Retina (tissue), 1 donor: ENCODE measurements at places on chromosomes 6 and 20.

- DNase-seq, result no peak
These were observed 733.1 kb downstream of the HDGFL1 start for GRCh38 chr6:23302514-23302913.

DNA sequence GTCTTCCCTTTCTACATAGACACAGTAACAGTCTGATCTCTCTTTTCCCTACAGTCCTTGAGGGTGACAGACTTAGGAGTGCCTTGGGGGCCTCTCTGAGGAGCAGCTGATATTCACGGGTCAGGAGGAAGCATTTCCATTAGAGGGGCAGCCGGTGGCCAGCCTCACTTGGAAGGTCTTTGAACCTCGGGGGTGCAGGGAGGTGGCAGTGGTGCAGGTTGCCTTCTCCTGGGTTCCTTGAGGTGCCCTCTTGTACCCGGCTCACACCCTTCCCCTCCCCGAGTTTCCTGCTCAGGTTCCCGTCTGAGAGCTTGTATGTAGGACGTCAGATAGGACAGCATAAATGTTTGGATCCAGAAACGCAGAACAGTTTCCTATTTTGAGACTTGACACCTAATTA is 2.5 kb downstream of the RTEL1 start:
- no peak for DNase-seq

- DNase-seq, result no peak
These were observed 32.2 kb downstream of the CARMIL1 start for GRCh38 chr6:25311331-25311840.

DNA sequence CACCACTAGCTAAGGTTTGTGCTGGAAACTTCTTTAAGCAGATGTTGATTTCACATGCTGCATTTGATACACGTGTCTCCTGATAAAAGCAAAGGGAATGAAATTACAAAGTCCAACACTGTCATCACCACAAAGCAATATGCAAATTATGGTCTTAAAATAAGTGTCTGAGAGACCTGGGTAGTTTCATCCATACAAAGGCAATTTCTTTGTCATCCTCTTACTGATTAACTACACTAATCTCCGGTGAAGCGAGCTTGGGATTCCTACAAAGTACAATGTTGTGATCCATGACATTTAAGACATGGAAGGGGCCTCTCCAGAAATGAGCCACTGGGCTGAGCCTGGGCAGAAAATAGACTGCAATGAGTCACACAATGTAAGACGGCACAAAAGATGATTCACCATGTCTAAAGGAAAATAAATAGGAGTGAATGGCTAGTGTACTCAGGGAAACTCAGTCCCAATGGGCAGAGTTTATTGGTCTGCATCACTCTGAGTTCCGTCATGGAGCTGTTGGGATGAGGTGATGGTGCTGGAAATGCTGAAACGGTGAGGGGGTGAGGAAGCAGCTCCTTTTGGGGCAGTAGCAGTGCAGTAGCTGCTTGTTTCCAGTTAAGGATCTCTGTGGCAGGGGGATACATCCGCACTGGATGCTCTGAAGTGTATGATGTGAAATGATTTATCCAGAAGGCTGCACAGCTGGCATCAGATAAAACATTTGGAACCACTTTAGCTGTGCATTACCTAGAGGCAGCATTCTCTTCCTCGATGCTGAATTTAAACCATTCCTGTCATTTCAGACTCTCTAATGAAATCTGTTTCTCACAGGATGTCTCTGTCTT is 103.3 kb downstream of the IBTK start:
- peak; percentile 67 for DNase-seq

DNA sequence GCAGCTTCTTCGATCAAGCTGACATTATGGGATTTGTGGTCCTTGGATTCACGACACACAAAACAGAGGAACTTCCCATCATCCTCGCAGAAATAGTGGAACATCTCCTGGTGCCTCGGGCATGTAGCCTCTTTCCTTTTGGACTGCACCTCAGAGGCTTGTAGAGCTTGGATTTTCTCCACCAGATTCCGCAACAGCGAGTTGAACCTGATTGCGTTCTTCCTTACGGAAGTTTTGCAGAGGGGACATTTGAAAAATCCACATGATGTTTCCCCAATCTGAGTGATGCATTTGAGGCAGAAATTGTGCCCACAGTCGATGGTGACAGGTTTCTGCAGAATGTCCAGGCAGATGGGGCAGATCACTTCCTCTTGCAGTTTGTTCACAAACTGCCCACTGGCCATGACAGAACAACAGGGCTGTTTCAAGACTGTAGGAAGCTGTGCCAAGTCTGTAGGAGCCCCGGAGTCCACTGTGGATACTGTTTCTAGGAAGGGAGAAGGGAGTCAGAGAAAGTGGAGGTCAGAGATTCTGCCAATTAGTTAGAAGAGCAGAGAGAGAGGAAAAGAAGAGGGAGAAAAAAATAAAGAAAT is 392 bp downstream of the TRIM31 start:
- DNase-seq, result no peak

DNA sequence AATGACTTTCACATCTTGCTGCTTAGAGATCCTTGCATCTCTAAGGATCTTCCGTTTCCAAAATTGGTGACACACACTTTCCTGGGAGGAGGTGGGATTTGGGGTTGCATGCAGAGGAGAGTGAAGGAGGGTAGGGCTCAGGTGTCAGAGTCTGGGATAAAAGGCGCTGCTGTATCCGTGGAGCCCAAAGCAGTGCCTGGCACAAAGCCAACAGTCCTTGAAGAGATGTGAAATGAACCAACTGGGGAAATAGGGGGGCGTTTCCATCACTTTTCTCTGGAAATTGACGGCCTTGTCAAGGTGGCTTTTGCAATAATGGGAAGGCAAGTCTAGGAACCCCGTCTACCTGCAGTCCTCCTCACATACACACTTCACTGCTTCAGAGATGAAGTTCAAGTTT is 59.5 kb upstream of the NELFCD start:
- DNase-seq, result no peak

GRCh38 chr6:108157234-108157980 is 8.4 kb upstream of the NR2E1 start:
- peak; percentile 92 for DNase-seq

- no peak for DNase-seq
These were observed 5.7 kb downstream of the BCL2L1 start for GRCh38 chr20:31716818-31717477.

DNA sequence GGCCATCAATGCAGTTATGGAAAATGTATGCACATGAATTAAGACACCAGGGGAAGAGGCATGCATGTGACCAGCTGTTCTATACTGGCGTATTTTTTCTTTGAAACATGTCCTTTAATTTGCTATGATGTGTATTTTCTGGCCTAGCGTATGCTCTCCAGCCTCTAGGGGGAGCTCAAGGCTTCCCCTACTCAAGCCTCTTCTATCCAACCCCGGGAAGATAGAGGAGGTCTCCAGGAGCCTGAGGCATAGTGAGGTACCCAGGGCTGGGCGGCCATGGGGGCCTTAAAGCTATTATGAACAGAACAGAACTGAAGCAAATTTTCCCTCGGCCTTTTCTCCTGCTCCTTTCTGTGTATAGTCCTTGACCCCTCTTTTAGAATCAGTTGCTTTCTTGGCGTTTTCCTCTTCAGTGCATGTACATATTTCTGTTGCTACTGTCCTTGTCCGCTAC is 528.9 kb downstream of the MAFB start:
- DNase-seq, result peak; percentile 34

GRCh38 chr20:55417836-55418235 is 587.5 kb downstream of the CBLN4 start:
- DNase-seq, result no peak

DNA sequence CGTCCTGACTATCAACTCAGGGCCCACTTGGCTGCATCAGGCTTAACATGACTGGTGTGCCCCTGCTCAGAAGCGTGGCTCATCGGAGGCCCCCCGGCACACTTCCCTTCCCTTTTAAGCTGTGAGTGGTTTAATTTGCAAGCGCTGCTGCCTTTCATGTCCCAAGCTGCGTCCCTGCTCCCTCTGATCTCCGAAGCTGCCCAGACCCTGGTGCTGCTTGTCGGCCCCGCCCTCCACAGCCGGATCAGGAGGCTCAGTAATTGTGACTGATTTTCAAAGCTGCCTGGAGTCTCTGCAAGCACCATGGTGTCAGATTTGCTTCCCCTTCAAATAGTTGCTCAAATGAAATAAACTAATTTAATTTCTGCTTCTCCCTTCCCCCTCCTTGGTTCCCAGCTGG is 71.1 kb downstream of the CDH22 start:
- DNase-seq, result no peak

DNA sequence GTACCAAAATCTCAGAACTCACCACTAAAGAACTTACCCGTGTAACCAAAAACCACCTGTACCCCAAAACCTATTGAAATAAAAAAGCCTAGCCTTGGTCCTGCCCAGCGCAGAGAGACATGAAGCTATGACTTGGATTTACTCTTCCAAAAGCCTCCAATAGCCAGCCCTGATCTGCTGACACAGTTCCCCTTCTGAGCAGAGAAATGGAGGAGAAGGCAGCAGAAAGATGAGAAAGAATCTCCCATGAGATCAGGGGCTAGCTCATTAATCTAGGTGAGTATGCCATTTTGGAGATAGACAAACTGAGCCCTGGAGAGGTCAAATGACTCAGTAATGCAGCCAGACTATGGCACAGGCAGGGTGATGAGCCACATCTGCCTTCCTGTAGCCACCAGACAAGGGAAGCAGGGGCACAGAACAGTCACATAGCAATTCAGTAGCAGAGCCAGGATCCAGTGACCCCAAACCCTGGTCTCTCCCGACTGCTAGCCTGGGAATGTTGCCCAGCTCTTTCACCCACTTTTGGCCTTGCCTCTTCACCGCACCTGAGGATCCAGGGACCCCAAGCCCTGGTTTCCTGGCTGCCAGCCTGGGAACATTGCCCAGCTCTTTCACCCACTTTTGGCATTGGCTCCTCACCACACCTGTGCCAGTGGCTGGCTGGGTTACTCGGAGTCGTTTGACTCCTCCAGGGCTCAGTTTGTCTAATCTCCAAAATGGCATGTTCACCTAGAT is 7.2 kb upstream of the SDCBP2 start:
- DNase-seq, result no peak

GRCh38 chr6:37024656-37025337 is 19.3 kb downstream of the FGD2 start:
- no peak for DNase-seq

GRCh38 chr6:117619178-117619577 is 16.9 kb upstream of the GOPC start:
- no peak for DNase-seq

DNA sequence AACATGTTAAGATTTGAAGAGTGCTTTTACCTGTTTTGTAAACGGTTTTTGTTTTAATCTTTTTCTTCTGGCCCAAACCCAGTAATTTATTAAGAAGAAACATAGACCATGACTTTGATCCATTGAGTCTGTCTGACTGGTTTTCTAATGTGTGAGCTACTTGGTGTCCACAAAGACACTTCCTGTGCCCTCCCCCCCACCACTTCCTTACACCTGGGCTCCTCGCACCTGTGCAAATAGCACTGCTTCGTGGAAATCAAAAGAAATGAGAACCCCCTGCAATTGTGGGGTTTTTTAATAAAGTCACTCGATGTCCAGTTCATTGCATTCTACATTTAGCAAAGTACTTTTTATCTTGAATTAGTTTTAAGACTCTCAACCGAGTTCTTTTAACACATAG is 65.5 kb downstream of the SMOC2 start:
- DNase-seq, result no peak

- no peak for DNase-seq
These were observed 145.1 kb downstream of the CD24 start for GRCh38 chr6:106829451-106829850.

DNA sequence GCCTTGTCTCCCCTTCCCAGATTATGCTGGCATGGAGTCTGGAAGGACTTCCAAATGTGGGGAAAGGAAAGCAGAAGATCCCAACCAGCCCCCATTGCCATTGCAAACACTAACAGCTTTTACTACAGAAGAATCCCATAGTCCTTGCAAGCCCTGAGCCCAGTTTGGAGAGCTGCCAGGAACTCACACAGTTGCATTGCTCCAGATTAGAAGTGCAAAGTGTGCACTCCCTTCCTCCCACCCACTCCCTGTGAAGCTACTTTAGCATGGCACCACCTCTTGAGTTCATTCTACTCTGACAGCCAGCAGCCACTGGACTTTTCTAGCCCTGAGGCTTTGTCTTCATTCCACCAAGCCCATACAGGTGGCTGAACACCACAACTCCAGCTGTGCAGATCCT is 67.6 kb downstream of the SLC22A2 start:
- no peak for DNase-seq

- no peak for DNase-seq
These were observed 81.8 kb upstream of the GPR6 start for GRCh38 chr6:109896341-109896740.

- no peak for DNase-seq
These were observed 2.0 kb downstream of the FNDC1 start for GRCh38 chr6:159170999-159171712.

DNA sequence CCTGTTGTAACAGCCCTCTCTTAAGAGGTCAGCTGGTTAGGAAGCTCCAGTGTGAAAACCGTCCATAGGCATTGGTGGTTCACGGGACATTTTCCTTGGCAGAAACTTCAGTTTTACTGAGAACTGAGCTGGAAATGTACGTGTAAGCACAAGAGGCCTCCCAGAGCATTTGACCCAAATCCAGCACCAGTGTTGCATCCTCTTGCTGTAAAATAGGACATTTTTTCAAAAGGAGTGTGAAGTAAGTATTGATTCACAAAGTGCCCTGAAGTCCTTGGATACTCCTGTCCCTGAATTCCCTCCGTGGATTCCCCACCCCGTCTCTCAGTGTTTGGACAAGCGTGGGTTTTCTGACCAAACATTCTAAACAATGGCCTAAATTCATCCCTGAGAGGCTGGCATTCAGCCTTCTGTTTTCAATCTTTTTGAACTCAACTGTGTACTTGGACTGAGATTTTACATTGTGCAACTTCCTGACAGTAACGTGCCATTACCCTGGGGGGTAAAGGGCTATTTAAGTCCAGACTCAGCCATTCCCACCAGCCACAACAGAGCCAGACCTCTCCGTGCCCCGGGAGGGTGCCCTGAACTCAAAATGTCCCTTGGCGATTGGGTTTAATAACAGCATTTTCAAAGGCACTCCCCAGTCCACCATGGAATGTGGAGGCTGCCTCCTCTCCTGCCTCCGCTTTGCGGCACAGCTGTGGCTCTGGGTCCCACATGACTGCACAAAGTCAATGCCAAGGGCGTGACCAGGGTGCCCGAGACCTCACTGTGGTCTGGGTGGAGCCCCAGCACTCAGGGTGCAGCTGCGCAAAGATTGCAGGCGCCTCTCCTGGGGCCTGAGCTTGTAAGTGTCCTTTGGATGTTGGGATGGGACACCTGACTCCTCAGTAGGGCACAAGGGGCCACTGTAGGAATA is 92.7 kb upstream of the AFDN start:
- DNase-seq, result no peak

- DNase-seq, result no peak
These were observed 108.4 kb downstream of the RTN4IP1 start for GRCh38 chr6:106520711-106521401.

- peak; percentile 47 for DNase-seq
These were observed 115.1 kb upstream of the ARID1B start for GRCh38 chr6:156662025-156662445.

DNA sequence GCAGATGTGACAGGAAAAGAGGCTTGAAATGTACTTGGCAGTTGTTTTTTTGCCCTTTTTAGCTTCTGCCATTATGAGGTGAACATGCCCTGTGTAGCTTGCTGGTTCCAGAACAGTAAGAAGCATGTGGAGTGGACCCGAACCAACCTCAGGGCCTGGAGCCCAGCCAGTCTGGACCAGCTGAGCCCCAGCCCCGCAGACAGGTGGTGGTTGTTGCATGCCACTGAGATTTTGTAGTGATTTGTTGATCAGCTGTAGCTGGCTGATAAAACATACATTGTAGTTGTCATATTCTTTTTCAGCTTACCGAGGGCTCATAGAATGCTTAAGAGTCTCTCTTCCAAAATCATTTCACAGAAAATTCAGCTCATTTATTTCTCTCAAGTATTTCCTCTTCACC is 182.2 kb downstream of the FARS2 start:
- DNase-seq, result no peak
